Esophagus muscularis mucosa (tissue), 4 donors: ENCODE measurements at places on chromosomes 6 and 20.

GRCh38 chr20:33506576-33506975 is 16.7 kb downstream of the CBFA2T2 start:
- H3K36me3 ChIP-seq, result peaks cover 3% of the 10 kb centered on the region
- H3K27ac ChIP-seq, result no peak overlapping the region
- no peak overlapping the region for H3K4me3 ChIP-seq
- no peaks in the 10 kb centered on the region for H3K27me3 ChIP-seq
- no peak for DNase-seq
- H3K4me1 ChIP-seq, result peaks cover 24% of the 10 kb centered on the region

DNA sequence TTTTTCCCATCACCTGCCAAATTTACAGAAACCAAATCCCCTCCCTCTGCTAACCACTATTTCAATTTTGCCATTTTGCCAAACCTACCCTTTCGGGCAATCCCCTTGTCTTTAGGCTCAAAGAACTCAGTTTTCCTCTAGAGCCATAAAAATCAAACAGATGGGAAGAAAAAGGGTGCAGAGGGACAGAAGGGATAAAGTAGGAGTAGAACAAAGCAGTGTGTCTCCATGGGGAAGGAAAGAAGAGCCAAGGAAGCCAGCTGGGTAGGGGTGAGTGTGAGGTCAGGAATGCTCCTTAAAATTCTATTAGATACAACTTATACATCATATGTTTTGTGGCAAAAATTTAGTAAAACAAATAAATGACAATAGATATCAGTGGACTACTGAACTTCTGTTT is 316.5 kb downstream of the BTBD9 start:
- no peak for DNase-seq
- no peak overlapping the region for H3K4me3 ChIP-seq
- no peak overlapping the region for H3K27ac ChIP-seq
- H3K36me3 ChIP-seq, result no peaks in the 10 kb centered on the region

DNA sequence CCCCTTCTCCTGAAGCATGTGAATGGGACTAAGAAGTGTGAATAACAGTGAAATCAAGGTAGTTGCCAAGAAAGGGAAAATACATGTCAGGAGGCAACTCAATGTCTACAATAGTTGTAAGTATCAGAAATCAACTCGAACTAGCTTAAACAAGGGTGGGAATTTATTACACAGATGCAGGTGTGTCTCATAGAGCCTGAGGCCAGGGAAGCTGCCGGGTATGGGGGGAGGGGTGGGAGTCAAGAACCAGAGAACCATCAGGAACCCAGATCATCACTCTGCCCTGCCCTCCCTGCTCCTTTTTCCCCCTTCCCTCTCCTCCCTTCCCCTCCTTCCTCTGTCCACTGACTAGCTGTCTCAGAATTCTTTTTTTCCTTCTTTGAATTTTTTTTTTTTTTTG is 34.9 kb upstream of the BMP6 start:
- no peak overlapping the region for H3K27ac ChIP-seq
- no peak overlapping the region for H3K4me3 ChIP-seq
- H3K4me1 ChIP-seq, result no peaks in the 10 kb centered on the region
- DNase-seq, result no peak
- H3K27me3 ChIP-seq, result no peaks in the 10 kb centered on the region
- H3K36me3 ChIP-seq, result no peaks in the 10 kb centered on the region

DNA sequence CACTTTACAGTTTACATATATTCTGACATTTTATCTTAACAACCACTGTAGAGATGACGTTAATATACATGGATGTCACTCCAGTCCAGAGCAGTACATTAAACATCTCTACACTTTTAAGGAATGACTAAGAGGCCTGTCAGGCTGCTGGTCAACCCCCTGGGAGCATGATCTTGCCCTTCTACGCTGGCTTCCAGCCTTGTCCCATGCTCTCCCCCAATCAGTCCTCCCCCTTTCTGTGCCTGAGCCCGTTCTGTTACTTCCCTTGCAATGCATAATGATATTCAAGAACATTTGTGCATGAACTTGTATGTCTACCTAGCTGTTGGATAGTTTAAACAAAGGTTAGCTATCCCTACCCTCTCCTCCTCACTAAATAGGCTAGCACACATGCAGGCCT is 40.5 kb upstream of the PLCB4 start:
- no peaks in the 10 kb centered on the region for H3K36me3 ChIP-seq
- no peaks in the 10 kb centered on the region for H3K4me1 ChIP-seq
- no peak for DNase-seq
- no peak overlapping the region for H3K4me3 ChIP-seq
- H3K27me3 ChIP-seq, result no peaks in the 10 kb centered on the region

- no peak overlapping the region for H3K4me3 ChIP-seq
- no peaks in the 10 kb centered on the region for H3K4me1 ChIP-seq
- no peak overlapping the region for H3K27ac ChIP-seq
- no peaks in the 10 kb centered on the region for H3K27me3 ChIP-seq
- H3K36me3 ChIP-seq, result no peaks in the 10 kb centered on the region
Observed at GRCh38 chr6:14066782-14067406, 50.7 kb upstream of the CD83 start.

DNA sequence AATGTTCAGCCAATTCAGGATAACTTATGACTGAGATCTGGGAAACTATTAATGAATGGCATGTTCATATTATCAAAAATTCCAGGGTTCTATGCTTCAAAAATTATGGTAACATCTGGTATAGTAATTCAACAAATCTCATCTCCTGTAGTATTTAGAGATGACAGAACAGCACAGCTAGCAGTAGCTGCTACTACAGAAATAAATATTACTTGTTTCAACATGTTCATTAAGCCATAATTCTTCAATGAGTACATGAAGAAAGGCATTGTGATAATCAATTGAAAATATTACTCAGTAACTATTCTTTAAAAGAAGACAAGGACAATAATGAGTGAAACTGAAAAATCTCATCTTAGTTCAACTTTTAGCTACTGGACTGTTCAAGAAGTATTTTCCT is 66.8 kb downstream of the ATG5 start:
- H3K36me3 ChIP-seq, result peaks cover 11% of the 10 kb centered on the region
- no peaks in the 10 kb centered on the region for H3K27me3 ChIP-seq
- H3K27ac ChIP-seq, result no peak overlapping the region
- no peak for DNase-seq
- H3K4me1 ChIP-seq, result peaks cover 28% of the 10 kb centered on the region

DNA sequence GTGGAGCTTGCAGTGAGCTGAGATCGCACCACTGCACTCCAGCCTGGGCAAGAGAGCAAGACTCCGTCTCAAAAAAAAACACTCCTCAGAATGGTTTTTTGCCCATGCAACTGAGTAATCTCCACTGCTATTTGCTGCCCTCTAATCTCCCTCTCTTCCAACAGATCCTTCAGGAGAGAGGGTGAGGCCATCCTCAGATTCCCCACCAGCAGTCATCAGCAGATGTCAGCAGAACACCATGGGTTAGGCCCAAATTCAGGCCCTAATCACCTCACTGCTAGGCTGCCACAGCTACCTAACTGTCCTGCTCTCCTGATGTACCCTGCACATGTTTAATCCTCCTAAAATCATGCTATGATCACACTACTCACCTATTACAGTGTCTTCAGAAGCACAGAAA is 63.2 kb upstream of the BEND6 start:
- no peak for DNase-seq
- no peak overlapping the region for H3K4me3 ChIP-seq
- H3K36me3 ChIP-seq, result no peaks in the 10 kb centered on the region

GRCh38 chr6:90088009-90088408 is 193.7 kb downstream of the GJA10 start:
- H3K36me3 ChIP-seq, result no peaks in the 10 kb centered on the region
- H3K4me3 ChIP-seq, result no peak overlapping the region
- peaks cover 4% of the 10 kb centered on the region for H3K4me1 ChIP-seq
- no peak overlapping the region for H3K27ac ChIP-seq
- no peaks in the 10 kb centered on the region for H3K27me3 ChIP-seq
- no peak for DNase-seq
